ENCODE measurements at places on chromosomes 2 and 18.

DNA sequence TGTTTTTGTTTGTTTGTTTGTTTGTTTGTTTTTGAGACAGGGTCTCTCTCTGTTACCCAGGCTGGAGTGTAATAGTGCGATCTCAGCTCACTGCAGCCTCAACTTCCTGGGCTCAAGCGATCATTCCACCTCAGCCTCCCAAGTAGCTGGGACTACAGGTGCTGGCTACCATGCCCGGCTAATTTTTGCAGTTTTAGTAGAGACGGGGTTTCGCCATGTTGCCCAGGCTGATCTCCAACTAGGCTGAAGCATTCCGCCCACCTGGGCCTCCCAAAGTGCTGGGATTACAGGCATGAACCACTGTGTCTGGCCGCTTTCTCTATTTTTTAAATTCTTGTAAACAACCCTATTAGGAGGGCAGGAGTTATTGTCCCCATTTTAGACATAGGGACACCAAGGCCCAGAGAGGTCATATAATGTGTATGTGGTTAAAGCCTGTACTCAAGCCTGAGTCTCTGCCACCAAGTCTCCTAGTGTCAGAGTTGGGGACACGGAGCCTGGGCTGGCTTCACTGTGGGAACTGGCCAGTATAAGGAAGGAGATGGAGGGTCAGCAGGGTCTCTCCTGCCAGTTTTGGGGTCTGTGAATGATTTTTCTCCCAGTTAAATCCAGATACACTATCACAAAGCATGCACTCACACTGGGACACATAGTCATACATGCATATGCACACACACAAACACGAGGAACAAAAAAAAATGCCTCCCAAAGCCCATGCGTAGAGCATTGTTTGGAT lies 27.5 kb upstream of the MCFD2 start:
- no peak for DNase-seq

GRCh38 chr18:39636931-39637330 lies 2071.3 kb upstream of the CELF4 start:
- no peak for DNase-seq

DNA sequence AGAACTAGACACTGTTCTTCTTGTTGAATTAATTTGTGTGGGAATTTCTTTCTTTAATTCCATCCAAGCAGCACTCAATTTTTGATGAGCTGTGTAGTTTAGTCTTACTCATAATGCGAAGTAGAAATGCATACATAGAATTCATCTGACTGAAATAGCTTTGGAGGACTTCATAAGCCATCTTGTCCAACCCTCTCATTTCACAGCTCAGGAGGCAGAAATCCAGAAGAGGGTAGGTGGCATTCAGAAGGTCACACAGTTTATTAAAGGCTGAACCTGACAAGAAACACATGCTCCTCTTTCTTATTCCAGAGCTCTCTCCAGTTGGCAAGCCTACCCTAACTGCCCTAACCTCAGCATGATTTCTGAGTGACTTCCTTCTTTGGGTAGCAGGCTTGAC lies 169.2 kb upstream of the NOSTRIN start:
- no peak for DNase-seq

GRCh38 chr18:48924630-48925490 lies 25.9 kb downstream of the SMAD7 start:
- DNase-seq, result no peak

GRCh38 chr2:6452702-6453481 lies 412.8 kb downstream of the CMPK2 start:
- no peak for DNase-seq

- DNase-seq, result no peak
Observed at GRCh38 chr2:53559302-53559966, 208.2 kb upstream of the CHAC2 start.

GRCh38 chr2:228786901-228787300 lies 484.2 kb downstream of the PID1 start:
- no peak for DNase-seq

DNA sequence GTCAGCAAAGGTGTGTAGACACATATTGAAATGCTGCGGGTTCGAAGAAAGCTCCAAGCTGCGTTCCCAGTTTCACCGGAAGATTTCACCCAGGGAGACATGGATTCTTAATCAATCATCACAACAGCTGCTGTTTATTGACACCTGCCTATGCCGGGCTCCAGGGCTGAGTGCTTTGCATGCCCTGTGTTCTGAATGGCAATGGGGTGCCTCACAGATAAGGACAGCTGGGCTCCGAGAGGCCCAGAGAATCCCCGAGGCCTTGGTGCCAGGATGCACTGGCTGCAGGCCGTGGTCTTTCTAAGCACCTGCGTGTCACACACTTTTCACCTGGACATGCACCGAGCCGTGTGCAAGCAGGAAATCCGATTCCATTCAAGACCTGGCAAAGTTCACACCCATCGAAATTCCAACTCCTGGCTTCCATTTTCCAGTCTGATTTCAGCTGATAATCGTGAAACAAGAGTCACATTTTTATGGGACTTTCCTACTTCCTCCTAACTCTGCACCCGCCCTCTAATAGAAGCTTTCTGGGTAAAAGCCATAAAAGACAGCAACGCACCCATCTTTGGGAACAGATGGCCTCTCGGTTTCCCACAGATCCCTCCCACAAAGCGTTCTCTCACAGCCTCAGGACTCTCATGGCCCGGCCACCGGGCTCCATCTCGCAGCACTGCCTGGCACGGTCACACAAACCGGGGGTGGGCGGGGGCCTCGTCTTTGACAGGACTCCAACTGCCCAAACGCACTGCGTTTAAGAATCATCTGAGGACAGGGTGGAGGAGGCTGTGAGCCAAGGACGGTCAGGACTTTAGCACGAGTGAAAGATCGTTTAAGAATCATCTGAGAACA lies 245.6 kb upstream of the SALL3 start:
- no peak for DNase-seq

DNA sequence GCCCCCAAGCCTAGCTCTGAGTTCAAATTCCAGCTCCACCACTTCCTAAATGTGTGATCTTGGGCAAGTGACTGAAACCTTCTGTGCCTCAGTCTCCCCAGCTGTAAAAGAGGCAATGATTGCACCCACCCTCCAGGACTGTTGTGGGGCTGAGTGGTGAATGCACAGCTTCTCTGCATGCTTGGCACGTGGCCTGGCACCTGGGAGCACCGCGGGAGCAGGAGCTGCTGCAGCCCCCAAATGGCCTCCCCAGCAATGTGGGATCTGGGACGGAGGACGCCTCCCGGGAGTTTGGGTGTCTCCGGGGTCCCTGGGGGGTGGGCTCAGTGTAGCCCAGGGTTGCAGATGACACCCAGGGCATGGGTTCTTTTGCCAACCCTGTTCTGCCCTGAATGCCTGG lies 1.6 kb downstream of the KLHL30 start:
- DNase-seq, result no peak

- no peak for DNase-seq
Observed at GRCh38 chr2:221399183-221399582, 172.9 kb downstream of the EPHA4 start.

DNA sequence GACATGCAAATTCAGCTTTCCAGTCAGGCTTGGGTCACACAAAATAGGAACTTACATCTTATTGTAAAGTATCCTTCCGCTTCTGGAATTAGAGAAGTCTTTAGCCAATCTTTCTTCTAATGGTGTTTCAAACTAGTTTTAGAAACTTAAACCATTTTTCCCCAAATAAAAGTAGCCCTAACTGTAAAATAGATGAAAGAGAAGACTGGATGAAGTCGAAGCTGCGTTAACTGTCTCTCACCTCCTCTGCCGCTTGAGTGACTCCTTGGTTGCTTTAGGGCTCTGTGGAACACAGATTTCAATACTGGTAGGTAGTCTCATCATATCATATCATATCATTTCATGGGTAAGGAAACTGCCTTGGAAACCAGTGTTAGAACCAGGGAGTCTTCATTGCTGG lies 498.4 kb downstream of the XIRP2 start:
- DNase-seq, result no peak

- DNase-seq, result no peak
Observed at GRCh38 chr2:220191737-220192136, 564.3 kb downstream of the SLC4A3 start.

DNA sequence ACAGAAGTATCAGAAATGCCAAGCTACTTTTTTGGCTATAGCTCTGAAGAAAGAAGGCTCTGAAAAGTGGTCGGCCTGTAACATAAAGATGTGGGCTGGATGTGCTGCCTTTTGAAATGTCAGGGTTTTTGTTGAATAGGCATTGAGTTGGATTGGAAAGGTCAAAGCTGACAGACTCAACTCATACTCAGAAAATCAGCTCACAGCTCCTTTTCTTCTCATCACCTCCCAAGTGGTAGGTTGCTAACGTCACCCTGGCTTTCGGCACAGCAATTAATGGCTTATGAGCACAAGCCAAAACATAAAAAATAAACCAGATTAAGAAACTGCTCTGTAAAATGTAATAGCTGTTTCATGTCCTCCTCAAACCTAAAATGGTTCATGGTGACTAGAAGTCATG lies 68.3 kb downstream of the KCNF1 start:
- peak; percentile 33 for DNase-seq

GRCh38 chr18:79983253-79983652 lies 5.1 kb downstream of the TXNL4A start:
- no peak for DNase-seq

- no peak for DNase-seq
Observed at GRCh38 chr2:43170405-43171105, 55.9 kb downstream of the ZFP36L2 start.

GRCh38 chr2:176589825-176590440 lies 320.7 kb downstream of the MTX2 start:
- DNase-seq, result peak; percentile 5

DNA sequence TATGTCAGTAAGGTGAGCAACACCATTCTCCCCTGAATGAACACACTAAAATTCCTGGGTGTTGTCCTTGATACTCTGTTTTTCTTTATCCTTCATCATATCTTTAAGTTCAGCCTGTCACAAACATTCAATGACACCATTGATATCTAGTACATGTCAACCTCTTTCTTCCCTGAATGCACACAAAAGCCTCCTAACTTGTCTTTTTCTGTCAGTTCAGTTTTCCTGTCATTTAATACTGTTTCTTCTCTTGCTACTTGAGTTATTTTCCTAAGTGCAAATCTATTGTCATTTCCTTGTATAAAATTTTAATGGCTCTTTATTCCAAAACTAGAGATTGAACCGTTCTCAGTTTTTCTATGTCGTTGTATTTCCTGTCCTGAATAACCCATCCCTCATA lies 1107.6 kb upstream of the SLC39A10 start:
- DNase-seq, result no peak

DNA sequence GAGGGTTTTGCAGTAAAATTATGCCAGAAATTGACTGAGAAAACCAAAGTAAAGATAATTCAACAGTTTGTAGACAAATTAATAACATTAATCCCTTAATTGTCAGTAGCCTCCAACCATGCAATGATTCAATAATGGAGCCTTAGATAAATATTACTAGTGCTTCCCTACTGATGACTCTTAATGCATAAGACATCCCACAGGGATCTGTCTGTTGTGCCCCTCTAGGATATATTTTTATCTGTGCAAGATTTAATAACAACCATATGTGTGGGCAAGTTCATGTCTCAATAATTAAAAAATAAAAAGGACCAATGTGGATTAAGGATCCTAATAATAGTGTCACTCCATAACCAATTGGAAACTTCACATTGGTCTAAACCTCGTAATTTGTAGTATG lies 230.3 kb upstream of the TCF4 start:
- DNase-seq, result no peak

GRCh38 chr2:106343274-106343673 lies 124.9 kb downstream of the RGPD3 start:
- DNase-seq, result no peak

- DNase-seq, result no peak
Observed at GRCh38 chr2:236636714-236637470, 67.3 kb downstream of the ACKR3 start.

- DNase-seq, result peak; percentile 12
Observed at GRCh38 chr2:205593891-205594290, 88.4 kb upstream of the NRP2 start.

GRCh38 chr18:45014047-45014501 lies 333.4 kb downstream of the SETBP1 start:
- peak; percentile 90 for DNase-seq

DNA sequence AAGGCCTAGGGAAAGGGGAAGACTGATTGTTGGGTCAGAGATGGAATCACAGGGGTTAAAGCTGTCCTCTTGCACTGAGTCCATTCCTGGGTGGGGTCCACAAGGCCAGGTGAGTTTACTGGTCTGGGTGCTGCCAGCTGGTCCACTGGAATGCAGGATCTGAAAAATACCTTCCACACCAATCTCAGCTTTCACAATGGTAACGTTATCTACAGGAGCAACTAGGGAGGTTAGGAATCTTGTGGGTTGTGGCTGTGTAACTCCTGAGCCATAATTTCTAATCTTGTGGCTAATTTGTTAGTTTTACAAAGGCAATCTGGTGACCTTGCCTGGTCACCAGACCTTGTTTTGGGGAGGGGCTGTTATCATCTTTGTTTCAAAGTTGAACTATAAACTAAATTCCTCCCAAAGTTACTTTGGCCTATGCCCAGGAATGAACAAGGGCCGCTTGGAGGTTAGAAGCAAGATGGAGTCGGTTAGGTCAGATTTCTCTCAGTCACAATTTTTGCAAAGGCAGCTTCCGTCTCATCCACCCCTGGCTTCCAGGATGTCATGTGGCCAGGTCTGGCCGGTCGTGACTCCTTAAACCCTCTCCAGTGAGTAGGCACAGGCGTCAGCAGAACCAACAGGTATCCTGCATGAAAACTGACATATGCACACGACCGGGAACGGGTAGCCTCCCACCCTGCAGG lies 123.3 kb upstream of the SH3BP4 start:
- no peak for DNase-seq

- DNase-seq, result no peak
Observed at GRCh38 chr18:56065086-56065485, 477.1 kb upstream of the TCF4 start.

DNA sequence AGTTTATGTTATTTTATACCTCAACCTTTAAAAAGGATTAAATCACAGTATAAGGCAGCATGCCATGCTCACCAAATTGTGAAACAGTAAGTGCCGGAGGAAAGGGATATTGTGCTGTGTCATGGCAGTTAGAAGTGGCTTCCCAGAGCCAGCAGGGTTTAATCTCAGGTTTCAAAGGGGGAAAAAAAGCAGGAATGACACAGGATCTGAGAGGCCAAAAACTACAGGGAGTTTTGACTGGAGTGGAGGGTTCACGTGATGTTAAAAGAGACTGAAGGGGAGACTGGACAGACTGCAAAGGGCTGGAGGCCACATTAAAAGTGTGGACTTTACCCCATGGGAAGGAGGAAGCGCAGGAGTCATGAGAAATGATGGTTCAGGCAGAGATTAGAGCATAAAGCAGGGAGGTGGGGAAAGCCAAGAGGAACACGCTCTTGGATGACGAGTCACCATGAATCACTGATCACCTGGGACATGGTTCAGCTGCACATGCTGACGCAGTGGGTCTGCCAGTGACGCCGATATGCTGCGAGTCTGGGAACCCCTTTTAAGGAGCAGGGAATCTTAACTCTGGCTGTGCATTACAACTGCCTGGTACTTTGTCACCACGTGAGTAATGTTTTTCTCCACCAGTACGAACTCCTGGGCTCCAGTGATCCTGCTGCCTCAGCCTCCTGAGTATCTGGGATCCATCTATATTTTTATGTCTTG lies 6.1 kb downstream of the CHMP1B start:
- peak; percentile 100 for DNase-seq
